Psoas muscle (tissue), 8 donors: ENCODE measurements at places on chromosomes 16 and 17.

DNA sequence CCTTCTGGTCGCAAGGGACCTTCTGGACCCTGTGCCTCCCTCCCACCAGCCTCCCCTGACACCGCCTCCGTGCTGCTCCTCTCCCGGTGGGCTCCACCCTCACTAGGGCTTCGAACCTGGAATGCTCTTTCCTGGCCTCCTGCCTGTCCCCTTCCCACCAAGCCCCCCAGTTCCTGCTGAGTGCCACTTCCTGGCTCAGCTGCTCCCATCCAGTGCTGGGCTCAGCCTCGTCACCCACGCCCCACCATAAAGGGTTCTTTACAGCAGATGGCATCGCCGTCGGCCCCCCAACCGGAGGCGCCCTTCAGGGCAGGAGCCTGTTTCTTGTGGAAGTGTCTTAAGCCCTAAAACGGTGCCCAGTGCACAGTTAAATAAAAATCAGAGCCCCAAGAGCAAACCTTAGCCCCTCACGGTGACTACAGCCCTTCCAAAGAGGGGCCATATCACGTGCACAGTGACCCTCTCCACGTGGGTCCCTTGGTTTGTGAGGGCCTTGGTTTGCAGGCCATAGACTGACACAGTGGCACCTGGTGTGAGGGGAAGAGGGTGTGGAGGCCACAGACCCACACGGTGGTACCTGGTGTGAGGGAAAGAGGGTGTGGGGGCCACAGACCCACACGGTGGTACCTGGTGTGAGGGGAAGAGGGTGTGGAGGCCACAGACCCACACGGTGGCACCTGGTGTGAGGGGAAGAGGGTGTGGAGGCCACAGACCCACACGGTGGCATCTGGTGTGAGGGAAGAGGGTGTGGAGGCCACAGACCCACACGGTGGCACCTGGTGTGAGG lies 111.4 kb downstream of the METRNL start:
- peak; percentile 9 for DNase-seq

DNA sequence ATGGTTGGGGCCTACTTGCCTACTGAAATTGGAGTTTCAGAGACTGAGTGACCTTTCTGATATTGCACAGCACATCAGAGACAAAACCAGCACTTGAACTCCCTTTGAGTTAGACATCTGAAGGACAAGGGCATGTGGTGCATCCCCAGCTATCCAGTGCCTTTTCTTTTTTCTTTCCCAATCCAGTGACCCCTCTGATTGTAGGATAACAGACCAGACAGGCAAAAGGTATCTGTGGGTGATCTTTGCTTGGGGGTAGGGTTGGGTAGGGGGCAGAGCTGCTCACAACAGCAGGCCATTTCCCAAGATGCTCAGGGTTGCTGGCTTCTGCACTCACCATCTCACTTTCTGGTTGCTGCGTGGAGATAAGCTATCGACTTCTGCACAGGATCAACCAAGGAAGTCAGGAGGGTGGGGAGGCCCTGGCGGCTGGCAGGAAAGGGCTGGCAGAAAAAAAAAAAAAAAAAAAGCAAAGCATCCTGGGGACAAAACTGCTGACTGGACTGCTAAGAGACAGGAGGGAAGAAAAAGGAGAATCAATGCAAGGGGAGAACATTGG lies 42.2 kb downstream of the HOXB1 start:
- no peak for DNase-seq

DNA sequence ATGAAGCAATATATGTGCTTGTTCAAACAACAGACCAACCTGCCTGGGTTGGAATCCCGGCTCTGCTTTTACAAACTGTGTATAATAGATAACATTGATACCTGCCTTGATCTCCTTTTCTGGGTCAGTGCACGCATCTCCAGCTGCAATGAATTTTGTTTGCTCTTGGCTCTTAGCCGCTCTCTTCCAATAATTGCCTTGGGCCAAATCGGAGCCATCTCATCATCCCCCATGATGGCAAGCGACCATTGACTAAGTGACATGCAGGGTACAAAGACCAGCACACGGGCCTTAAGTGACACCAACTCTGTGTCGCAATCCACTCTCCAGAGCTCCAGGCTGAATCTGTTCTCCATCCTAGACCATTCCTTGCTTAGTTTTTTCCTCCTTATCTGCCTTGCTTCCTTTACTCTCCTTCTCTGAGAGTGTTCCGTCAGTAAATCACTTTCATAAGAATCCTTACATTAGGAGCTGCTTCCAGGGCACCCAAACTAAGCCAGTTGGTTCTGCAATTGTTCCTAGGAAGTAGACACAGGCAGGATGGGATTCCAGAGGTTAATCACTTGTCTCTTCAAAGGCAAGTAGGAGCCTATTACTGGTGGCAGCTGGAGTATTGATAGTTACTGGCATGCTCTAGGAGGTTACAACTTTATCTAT lies 134.2 kb downstream of the ABCA8 start:
- DNase-seq: no peak

DNA sequence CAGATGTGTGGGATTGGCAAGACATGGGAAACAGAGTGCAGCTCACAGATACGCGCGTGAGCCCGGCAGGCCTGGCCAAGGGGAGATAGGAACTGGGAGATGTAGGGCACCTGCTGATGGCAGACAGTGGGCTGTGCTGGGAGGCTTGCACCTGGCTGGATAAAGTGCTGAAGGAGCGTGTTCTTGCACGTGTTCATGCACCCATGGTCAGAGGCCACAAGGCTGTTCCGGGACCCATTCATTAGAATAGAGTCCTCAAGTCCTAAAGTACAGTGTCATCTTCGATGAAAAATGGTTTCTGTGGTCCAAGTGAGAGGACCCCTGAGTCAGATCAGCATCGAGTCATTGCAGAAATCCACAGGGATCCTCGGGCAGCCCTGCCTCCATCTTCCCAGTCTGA lies 236.4 kb downstream of the CCDC182 start:
- no peak for DNase-seq

DNA sequence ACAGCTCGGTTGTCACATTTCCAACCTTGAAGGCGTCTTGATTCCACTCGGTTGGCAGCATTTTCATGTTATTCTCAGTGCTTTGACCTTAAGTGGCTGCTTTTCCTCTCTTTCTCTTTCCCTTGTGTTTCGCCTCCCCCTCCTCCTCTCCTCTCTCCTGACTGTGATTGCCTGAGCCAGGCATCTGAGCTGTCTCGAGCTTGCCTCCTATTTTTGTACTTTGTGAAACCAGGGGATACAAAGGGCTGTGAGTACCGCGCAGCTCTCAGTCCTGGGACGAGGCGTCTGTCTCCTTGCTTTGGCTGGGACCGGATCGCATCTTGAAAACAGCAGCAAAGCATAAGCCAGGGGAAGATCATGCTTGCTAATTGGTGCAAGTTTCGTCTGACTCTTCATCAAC lies 48.8 kb upstream of the SDK2 start:
- DNase-seq: no peak
